ENCODE measurements at places on chromosomes 3 and 15. TPM values are rescaled to one million over a fixed set of nuclear protein-coding genes. Genes with fewer than 3 reads are reported as not detected.

Gene HYAL1
- 1.8 TPM for total RNA-seq

Gene GP9
- not detected for total RNA-seq

Gene GOLGA8R
- total RNA-seq, result 1.3 TPM

Gene VGLL3
- total RNA-seq, result 53.7 TPM

Gene LARP6
- total RNA-seq, result 108 TPM

Gene PAQR9
- not detected for total RNA-seq

Gene NR2E3
- 0.77 TPM for total RNA-seq

Gene ANKRD34C
- total RNA-seq, result not detected

Gene EFCC1
- total RNA-seq, result not detected

Gene DLL4
- total RNA-seq, result under 0.01 TPM

Gene MAPK6
- 56.0 TPM for total RNA-seq

Gene ZDHHC19
- not detected for total RNA-seq

Gene KBTBD12
- not detected for total RNA-seq

Gene OIP5
- 2.0 TPM for total RNA-seq

Gene LAMB2
- total RNA-seq, result 1,026 TPM

Gene MYH15
- 0.17 TPM for total RNA-seq

Gene HTR3E
- total RNA-seq, result not detected

Gene SPATA12
- total RNA-seq, result not detected

Gene LYZL4
- not detected for total RNA-seq

Gene RNU5B-1
- total RNA-seq, result not detected

Gene RAB8B
- 111 TPM for total RNA-seq

Gene UBXN7
- total RNA-seq, result 28.1 TPM

Gene CPLX3
- total RNA-seq, result not detected

Gene HRH1
- 30.6 TPM for total RNA-seq

Gene SEMA5B
- total RNA-seq, result not detected
